ENCODE measurements at places on chromosomes 4 and X. TPM values are rescaled to one million over a fixed set of nuclear protein-coding genes. Genes with fewer than 3 reads are reported as not detected.

- DNase-seq = no peak
Observed at GRCh38 chr4:165541851-165542459, 163.1 kb downstream of the CPE start.

- DNase-seq = no peak
Observed at GRCh38 chr4:185518494-185518893, 16.8 kb downstream of the PDLIM3 start.

KLHL4 gene
- 0.17 TPM for polyA plus RNA-seq

PAGE5 gene
- polyA plus RNA-seq = not detected
